Activated CD4-positive, alpha-beta memory T cell treated with anti-CD3 and anti-CD28 coated beads for 36 hours (primary cell): ENCODE measurements at places on chromosomes 7 and 10. TPM values are rescaled to one million over a fixed set of nuclear protein-coding genes. Genes with fewer than 3 reads are reported as not detected.

DNA sequence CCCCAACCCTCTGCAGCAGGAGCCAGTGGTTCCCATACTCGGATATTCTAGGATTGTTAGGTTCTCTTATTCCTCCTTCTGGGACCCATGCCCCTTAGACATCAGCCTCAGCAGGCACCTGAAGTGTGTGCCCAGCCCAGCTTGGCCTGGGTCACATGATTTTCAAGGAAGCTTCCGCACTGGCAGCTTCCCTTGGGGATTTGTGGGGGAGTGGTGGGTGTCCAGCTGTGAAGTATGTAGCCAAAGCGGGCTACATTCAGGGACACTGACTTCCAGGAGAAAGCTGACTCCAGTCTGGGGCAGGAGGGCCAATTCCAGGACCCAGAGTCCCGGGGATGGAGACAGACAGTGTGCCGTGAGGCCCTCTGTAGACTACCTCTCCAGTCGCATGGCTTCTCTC is 1.3 kb downstream of the LDB1 start:
- H3K4me1 ChIP-seq: peaks cover 53% of the 10 kb centered on the region
- no peaks in the 10 kb centered on the region for H3K27me3 ChIP-seq
- H3K27ac ChIP-seq: peak overlapping the region; percentile 96
- H3K4me3 ChIP-seq: peak overlapping the region; percentile 92
- peaks cover 1% of the 10 kb centered on the region for H3K36me3 ChIP-seq

DNA sequence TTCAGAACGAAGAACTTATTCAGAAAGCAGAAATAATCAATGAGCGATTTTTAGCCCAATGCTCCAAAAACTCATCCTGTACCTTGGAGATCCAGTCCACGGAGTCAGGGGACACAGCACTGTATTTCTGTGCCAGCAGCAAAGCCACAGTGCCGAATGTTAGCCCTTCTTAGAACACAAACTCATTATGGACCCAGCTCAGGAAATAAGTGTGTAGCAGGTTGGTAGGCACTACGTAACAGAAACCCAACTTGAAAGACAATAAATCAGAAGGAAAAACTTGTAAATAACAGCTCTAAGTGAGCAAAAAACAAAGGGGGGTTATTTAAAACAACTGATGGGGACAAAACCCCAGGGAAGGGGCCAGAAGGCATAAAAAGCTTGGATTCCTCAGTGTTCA is 112.0 kb upstream of the PRSS1 start:
- DNase-seq: peak; percentile 13
- no peaks in the 10 kb centered on the region for H3K27me3 ChIP-seq
- H3K36me3 ChIP-seq: no peaks in the 10 kb centered on the region
- H3K4me1 ChIP-seq: peaks cover 3% of the 10 kb centered on the region

- H3K27ac ChIP-seq: no peak overlapping the region
- no peak for DNase-seq
- no peak overlapping the region for H3K4me3 ChIP-seq
- peaks cover 1% of the 10 kb centered on the region for H3K27me3 ChIP-seq
- no peaks in the 10 kb centered on the region for H3K4me1 ChIP-seq
- H3K36me3 ChIP-seq: no peaks in the 10 kb centered on the region
These were observed 57.8 kb upstream of the CTBP2 start for GRCh38 chr10:125217990-125218675.

DNA sequence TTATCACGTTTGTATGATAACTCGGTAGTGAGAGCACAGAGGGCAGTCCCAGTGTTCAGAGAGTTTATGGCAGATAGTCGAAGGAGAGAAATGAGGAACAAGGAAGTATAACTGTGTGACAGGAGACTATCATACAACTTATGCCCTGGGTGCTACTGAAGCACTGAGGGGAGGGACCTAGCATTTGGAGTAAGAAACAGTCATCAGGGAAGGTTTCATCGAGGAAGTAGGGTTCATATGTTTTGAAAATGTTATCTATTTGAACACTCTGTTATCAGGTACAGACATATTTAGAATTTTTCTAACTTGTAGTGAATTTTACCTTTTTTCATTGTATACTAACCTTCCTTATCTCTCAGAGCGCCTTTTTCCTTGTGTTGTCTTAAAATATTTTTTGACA is 1214.4 kb upstream of the C7orf33 start:
- H3K4me1 ChIP-seq: no peaks in the 10 kb centered on the region
- no peak overlapping the region for H3K27ac ChIP-seq
- no peak overlapping the region for H3K4me3 ChIP-seq
- no peaks in the 10 kb centered on the region for H3K36me3 ChIP-seq

DNA sequence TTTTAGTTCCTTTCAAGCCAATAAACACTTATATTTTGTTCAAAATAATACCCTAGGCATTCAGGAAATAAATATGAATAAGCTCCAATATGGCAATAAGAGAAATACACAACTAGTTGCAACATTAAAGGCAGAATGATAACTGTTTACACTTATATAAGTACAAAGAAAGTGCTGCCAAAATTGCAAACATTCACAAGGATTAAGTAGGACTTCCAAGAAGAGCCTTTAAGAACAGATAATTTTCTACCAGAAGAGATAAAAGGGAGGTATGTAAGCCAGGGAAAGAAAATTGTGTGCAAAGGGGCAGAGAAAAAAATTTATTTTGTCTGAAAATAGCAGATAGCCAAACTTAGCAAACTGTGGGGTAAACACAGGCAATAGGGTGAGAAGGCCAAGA is 83.8 kb downstream of the CTNNA3 start:
- no peak overlapping the region for H3K27ac ChIP-seq
- no peak for DNase-seq
- H3K27me3 ChIP-seq: no peaks in the 10 kb centered on the region
- H3K4me1 ChIP-seq: peaks cover 31% of the 10 kb centered on the region
- H3K36me3 ChIP-seq: no peaks in the 10 kb centered on the region

DNA sequence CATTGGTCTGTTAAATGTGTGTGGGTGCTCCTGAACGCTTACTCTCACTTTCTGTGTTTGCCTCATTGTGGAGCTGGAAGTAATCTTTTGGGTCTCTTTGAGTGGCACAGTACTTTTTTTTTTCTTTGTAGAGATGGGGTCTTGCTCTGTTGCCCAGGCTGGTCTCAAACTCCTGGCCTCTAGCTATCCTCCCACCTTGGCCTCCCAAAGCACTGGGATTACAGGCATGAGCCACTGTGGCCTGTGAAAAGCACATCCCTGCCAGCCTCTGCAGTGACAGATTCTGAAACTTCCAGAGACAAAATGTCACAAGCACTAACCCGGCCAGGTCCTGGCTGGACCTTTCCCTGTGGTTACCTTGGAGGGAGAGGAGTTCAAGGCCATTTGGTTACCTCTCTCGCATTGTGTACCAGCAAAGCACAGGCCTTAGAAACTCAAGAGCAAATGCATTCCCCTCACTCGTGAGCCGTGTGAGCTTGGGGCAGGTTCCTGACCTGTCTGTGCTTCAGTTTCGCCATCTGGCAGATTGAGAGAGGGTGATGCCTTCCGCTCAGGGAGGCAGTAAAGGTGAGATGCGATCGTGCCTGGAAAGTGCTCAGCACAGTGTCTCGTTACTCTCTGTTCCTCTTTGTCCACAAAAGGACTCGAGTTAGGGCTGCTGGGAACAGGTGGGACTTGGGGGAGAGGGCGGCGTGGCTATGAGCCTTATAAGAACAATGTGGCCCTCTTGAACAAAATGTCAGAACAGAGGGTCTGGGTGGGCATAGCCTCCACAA is 72.6 kb upstream of the SEPHS1 start:
- H3K4me3 ChIP-seq: no peak overlapping the region

GRCh38 chr7:139830292-139830691 is 1.2 kb downstream of the TBXAS1 start:
- DNase-seq: no peak
- H3K27ac ChIP-seq: peak overlapping the region; percentile 88
- peaks cover 4% of the 10 kb centered on the region for H3K27me3 ChIP-seq
- peaks cover 7% of the 10 kb centered on the region for H3K36me3 ChIP-seq

DNA sequence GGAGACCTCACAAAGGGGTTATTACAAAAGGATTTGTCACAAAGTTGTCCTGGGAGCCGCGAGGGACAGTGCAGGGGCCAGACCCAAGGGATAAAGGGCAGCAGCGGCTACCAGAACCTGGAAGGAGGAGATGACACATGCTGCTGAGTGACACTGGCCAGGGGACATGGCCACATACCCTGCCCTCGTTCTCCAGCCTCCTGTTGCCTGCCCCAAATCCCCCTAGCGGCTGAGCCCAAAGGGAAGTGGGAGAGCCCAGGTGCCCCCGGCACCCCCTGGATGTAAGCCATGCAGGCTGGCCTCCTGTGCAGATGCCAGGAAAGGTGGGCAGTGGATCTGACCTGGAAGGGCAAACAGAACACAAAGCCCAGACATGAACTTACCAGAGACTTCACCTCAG is 42.7 kb downstream of the C10orf143 start:
- H3K27ac ChIP-seq: no peak overlapping the region
- H3K36me3 ChIP-seq: peaks cover 2% of the 10 kb centered on the region
- H3K4me1 ChIP-seq: no peaks in the 10 kb centered on the region
- no peak for DNase-seq
- no peak overlapping the region for H3K4me3 ChIP-seq
- no peaks in the 10 kb centered on the region for H3K27me3 ChIP-seq

DNA sequence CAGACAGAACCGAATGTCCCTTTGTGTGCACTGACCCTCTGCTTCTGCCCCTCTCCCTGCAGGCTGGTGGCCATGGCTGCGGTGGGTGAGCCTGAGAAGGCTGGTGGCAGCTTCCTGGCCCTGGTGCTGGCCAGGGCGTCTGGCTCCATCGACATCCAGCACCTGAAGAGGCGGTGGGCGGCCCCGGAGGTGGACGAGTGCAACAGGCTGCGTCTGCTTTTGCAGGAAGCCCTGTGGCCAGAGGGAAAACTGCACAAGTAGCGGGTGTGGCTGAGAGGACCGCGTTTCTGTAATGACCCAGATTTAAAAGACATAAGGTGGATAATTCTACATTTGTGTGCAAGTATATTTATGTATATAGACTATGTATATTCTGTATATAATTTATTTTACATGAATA is 89.2 kb downstream of the DYNC2I1 start:
- H3K4me1 ChIP-seq: no peaks in the 10 kb centered on the region
- DNase-seq: no peak
- peaks cover 40% of the 10 kb centered on the region for H3K36me3 ChIP-seq
- H3K27me3 ChIP-seq: no peaks in the 10 kb centered on the region
- no peak overlapping the region for H3K4me3 ChIP-seq

GRCh38 chr7:96887426-96887825 is 117.9 kb upstream of the DLX6 start:
- no peaks in the 10 kb centered on the region for H3K4me1 ChIP-seq
- no peaks in the 10 kb centered on the region for H3K36me3 ChIP-seq
- no peak overlapping the region for H3K4me3 ChIP-seq
- H3K27ac ChIP-seq: no peak overlapping the region

- no peaks in the 10 kb centered on the region for H3K4me1 ChIP-seq
- no peak overlapping the region for H3K4me3 ChIP-seq
- H3K27me3 ChIP-seq: no peaks in the 10 kb centered on the region
- H3K36me3 ChIP-seq: no peaks in the 10 kb centered on the region
These were observed 533.4 kb upstream of the SEMA3D start for GRCh38 chr7:85719981-85720953.

The CLCN1 gene
- 0.17 TPM for total RNA-seq

The SLC35B4 gene
- 14.5 TPM for total RNA-seq

The SPDYE8 gene
- not detected for total RNA-seq

The CPXM2 gene
- total RNA-seq: not detected
